ENCODE measurements at places on chromosomes 13 and 19.
A peak's percentile ranks its signal among the peaks of the same experiment; 100 is the strongest.

GRCh38 chr13:111881700-111882099 lies 185.2 kb upstream of the SOX1 start:
- DNase-seq: no peak

GRCh38 chr19:34051255-34051654 lies 121.0 kb upstream of the LSM14A start:
- no peak for DNase-seq

DNA sequence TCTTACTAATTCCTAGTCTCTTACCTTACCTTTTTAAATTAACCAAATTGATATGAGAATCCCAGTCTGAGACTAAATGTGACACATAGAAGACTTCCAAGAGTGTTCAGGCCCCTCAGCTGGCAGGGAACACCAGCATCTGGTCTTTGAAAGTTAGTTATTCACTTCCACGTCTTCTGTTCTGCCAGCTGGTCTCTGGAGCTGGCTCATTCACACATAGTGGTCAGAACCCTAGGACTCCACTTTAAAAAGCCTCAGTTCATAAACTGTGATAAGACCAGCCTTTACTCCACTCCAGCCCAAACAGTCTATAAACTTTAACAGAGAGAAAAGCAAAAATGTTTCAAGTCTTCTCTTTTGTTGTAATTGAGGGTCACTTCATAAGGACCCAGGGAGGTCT lies 263.0 kb downstream of the DCT start:
- DNase-seq: no peak

DNA sequence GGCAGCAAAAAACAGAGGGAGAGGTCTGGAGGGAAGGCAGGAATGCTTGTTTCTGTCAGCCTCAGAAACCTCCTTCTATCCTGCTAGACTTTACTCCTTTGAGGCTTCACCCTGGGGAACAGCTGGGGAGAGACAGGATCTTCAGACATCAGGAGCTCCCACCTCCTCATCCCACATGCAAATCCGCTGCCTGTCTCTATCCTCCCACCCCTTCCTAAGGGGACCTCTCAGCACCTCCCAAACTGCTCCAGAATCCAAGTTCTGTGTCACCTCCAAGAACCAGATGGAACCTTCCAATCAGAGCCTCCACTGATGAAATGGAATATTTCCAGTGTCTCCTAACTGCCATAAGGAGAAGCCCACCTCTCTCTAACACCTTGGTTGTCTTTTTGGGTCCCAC lies 9.7 kb upstream of the ERCC2 start:
- DNase-seq: no peak

- no peak for DNase-seq
Observed at GRCh38 chr13:23651887-23652286, 81.7 kb downstream of the TNFRSF19 start.

GRCh38 chr19:33110137-33110910 lies 21.6 kb upstream of the WDR88 start:
- no peak for DNase-seq

- peak; percentile 69 for DNase-seq
Observed at GRCh38 chr19:18119013-18119716, 21.6 kb downstream of the MAST3 start.

GRCh38 chr19:18418029-18418482 lies 1.1 kb upstream of the SSBP4 start:
- DNase-seq: no peak

DNA sequence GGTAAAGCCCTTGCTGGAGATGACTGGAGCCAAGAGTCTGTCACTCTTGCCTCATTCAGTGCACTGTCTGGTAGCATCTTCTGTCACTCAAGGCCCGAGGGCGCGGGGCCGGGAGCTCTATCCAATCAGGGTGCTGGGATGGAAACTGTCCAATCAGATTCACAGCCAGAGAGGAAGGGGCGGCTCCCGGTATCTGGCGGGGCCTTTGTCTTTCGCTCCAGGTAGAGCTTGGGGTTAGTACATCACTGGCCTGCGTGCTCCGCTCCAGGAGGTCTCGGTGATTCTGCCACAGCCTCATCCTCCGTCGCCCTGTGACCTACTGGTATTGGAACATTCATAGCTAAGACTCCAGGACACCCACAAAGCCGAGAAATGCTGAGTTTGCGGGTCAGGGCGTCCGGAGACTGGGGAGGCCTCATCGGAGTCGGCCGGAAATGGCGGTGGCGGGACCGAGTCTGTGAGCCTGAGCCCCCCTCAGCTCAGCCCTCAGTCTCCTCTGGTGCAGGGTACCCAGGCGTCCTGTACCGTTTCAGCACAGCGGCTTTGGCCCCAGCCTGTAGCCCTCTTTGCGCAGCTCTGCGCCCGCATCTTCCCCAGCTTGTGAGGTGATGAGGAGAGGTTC lies 20.6 kb upstream of the ZNF430 start:
- peak; percentile 88 for DNase-seq

DNA sequence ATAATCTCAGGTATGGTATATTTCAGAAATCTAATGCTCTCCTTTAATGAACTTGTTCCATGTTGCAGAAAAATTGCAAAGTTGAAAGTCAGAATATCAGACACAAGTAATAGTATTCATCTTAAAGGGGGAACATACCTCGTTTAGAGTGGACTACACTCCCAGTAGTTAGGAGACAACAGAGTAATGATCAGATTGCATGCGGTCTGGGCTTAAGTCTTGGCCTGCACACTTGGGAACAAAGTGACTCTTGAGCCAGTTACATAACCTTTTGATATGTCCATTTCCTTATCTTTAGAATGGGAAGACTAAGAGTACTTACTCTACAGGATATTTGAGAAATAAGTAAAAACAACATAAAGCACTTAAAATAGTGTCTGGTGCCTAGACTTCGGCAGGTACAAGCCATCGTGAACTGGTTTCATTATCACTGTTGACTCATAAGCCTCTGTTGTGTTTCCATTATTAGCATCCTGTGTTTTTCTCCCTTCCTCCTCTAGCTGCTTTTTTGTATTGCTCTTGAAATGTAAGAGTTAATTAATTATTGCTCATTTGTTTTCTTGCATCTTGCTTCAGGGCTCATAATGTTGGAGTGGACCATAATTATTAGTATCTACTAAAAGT lies 53.0 kb downstream of the DPY19L3 start:
- DNase-seq: peak; percentile 49

GRCh38 chr19:7729831-7730285 lies 2.1 kb downstream of the CLEC4G start:
- no peak for DNase-seq

DNA sequence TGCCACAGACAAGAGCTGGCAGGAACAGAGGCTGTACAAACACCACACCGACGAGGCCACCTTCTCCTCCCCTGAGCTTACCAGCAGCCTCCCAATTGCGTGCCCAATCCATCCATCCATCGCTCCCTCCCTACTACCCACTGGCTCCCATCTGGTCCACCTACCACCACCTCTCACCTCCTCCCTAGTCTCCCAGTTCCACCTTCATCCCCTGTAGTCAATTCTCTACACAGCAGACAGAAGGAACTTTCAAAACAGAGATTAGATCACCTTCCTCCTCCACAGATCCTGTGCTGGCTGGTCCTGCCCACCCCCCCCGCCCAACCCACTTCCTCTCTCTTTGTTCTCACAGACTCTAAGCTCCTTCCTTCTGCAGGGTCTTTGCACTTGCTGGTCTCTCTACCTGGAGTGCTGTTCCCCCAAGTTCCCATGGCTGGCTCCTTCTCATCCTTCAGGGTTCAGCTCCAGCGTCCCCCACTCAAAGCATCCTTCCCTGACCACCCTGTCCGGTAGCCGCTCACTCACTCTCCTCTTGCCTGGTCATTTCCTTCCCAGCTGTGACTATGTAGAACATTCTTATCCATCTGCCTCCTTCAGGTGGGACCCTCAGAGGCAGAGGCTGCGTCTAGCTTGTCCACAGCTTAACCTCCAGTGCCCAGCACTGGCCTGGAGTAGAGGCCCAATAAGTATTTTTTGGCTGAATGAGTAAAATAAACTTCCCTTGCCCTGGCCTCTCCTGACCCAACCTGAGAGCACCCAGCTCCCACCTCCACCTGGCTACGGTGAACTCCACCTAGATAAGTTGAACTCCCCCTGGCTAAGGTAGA lies 23.0 kb downstream of the PIN1 start:
- no peak for DNase-seq

GRCh38 chr19:6717441-6717971 lies 2.9 kb downstream of the C3 start:
- no peak for DNase-seq

DNA sequence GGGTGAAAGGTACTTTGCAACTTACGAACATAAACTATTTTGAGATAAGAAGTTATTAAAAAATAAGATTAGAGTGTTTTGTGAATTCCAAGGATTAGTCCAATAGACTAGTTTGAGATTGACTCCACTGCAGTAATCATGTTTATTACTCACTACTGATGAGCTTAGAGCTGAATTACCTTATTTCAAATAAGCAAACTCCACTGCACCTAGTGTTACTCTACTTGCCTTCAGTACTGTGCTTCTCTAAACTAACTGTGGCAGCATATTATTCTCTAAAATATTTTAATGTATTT lies 111.7 kb downstream of the MIPEP start:
- no peak for DNase-seq

DNA sequence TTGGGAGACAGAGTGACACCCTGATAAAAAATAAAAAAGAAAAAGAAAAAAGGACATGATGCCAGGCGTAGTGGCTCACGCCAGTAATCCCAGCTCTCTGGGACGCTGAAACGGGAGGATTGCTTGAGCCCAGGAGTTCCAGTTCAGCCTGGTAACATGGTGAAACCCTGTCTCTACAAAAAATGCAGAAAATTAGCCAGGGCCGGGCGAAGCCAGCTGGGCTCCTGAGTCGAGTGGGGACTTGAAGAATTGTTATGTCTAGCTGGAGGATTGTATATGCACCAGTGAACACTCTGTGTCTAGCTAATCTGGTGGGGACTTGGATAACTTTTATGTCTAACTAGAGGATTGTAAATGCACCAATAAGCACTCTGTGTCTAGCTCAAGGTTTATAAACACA lies 32.3 kb downstream of the TMPRSS9 start:
- no peak for DNase-seq

- DNase-seq: no peak
Observed at GRCh38 chr13:111228262-111229144, 91.9 kb upstream of the TEX29 start.

DNA sequence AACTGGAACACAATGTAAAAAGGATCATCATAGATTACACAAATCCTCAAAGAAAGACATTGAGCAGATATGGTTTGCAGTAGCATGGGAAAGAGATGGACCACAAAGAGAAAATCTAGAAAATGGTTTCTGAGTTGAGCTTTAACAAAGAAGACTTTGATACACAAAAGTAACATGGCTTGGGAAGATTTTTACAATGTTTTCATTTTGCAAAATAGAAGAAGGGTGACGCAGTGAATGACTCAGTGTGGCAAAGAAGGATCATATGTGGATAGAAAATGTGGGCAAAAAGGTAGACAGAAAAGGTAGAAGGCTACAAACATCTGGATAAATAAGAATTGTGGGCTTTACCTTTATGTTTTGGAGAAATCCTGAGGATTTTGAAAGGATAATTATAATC lies 1220.5 kb downstream of the PCDH17 start:
- no peak for DNase-seq

DNA sequence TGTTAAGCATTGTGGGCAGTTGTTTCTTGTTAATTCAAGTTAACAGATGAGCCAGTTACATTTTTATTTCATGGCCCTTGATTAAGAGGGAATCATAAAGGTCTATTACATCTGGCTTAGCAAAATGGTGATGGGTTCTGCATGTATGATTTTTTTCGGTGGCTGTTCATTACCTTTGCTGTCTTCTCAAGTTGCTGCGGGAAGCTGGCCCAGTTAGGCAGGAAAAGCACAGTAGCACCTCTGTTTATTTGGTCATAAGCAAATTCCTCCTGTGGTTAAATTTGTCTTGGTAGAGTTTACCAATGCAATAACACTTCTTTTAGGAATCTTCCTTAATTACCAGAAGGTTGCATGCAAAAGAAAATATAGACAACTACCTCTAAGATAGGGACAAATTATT lies 104.5 kb downstream of the FRY start:
- DNase-seq: no peak

DNA sequence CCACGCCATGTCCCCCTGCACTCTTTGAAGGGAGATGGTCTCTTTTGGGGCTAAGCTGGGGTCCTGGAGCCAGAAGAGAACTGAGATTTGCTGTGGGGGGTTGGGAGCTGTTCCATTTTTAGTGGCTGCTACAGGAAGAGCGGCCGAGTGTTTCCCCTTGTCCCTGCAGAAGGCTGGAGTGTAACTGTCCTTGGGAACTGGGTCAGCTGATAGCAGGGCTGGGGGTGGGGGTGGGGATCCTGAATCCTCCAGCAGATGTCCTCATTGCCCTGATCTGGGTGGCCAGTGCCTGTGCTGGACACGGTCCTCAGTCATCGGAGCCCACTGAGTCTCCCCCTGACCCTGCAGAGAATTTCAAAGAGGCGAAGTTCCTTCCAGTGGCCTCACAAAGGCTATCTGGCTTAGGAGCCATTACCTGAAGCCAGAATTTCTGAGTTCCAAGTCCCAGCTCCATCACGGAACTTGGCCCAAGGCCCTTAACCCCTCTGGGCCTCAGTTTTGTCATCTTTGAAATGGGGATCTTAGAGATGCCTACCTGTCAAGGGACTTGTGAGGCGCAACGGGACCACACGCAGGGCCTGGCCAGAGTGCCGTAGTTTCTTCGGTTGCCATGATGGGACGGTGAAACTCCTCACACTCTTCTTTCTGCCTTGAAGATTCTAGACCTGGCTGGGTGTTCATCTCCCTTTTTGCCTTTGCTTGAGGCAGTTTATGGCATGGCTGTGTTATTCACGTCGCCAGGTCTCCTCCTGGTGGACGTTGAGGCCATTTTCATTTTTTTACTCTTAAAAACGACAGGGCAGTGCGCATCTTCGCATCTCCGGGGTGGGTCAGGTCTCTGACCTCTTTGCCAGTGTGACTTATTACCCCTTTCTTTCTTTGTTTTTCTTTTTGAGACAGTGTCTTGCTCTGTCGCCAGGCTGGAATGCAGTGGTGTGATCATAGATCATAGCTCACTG lies 51.9 kb downstream of the DNM2 start:
- no peak for DNase-seq

- DNase-seq: no peak
Observed at GRCh38 chr13:50198508-50198907, 183.3 kb downstream of the KCNRG start.

DNA sequence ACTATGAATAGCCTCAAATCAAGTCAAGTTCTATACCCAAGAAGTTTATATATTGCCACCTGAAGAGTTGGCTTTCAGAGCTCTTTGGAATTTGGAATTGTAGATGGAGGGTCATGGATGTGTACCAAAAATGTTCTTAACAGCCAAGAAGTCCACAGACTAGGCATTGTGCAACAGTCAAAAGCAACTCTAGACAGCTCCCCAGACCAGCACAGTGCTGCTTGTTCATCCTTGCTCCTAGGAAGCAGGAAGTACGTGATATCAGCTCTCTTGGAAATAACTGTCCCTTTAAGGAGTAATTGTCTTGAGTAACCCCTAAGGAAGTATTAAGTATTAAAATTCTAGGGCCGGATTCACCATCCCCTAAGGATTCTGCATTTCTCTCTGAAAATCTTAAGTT lies 30.7 kb upstream of the IL17D start:
- DNase-seq: no peak

- DNase-seq: no peak
Observed at GRCh38 chr19:1997353-1998233, 17.9 kb downstream of the BTBD2 start.
